ENCODE measurements at places on chromosomes 1 and 21. TPM values are rescaled to one million over a fixed set of nuclear protein-coding genes. Genes with fewer than 3 reads are reported as not detected.

GRCh38 chr1:53581476-53581875, 122.3 kb downstream of the DMRTB1 start:
- DNase-seq, result no peak

GRCh38 chr1:62391369-62391971, 45.4 kb upstream of the USP1 start:
- no peak for DNase-seq

DNA sequence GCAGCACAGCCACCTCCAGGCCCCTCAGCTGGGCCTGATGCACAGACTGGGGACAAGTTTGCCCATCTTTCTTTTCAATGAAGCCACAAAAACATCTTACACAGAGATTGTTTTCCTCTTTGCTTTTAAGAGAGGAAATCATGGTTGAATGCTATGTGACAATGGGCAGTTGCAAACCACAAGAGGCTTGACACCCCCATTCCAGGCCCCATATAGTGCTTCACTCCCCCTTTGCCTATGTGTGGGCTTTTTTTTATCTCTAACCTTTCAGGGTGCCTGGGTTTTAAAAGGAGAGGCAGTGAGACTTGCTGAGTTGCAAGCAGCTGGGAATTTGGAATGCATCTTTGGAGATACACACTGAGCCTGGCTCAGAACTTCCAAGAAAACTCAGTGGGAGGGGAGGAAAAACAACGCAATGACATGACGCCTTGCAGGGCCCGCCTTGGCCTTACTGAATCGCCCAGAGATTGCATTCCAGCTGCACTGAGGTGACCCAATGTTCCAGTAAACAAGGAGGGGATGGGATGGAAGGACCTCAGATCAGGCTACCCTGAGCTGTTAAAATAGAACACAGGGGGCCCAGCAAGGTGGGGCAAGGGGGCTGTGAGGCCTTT, 145.2 kb upstream of the ZNF648 start:
- DNase-seq, result no peak

Gene SOX13
- 61.7 TPM for total RNA-seq

DNA sequence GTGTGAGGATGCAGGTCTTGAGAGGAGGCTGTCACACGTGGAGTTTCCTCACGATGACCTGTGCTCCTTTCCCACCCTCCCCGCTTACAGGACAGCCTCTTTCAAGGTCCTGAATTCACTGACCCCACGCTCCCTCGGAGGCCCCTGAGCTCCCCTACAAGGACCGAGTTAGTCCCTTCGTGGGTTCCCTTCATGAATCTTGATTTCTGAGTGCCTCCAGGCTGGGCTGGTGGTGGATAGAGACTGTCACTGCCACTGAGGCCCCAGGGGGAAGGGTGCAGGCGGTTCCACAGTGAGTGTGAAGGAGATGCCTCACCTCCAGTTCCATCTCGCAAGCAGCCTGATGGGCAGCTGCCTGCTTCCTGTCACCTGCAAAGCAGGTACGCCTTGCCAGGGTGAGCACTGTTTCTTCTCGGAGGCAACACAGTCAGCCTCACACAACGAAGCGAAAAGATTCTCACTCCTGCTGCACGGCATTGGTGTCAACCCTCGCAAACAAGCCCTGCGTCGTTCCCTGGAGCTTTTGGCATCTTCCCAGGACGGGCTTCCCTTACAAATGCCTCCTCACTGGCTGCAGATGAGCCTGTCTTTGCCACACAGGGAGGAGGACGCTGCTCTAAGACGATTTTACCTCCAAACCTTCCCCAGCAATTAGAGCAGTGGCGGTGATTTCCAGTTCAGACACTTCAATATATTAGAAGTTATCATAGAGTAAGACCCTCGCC, 26.7 kb upstream of the PCP4 start:
- DNase-seq, result no peak

Gene ATAD3C
- 2.9 TPM for total RNA-seq

DNA sequence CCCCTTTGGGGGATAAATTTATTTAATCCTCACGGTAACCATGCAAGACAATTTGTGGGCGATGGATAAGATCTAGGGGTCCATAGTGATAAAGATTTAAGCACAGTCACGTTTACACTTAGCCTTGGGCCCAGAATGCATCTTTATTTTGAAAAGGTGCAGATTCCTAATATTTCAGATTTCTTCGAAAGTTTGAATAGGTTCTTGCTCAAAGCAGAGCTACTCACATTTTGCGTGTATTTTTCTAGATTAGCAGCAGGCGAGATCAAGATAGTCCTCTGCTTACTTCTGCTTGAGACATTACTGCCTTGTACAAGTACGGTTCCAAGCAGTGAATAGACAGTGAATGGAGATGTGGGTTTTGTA, 647 bp downstream of the TSEN15 start:
- DNase-seq, result no peak

- no peak for DNase-seq
Observed at GRCh38 chr1:26541431-26541815, 11.9 kb downstream of the RPS6KA1 start.

DNA sequence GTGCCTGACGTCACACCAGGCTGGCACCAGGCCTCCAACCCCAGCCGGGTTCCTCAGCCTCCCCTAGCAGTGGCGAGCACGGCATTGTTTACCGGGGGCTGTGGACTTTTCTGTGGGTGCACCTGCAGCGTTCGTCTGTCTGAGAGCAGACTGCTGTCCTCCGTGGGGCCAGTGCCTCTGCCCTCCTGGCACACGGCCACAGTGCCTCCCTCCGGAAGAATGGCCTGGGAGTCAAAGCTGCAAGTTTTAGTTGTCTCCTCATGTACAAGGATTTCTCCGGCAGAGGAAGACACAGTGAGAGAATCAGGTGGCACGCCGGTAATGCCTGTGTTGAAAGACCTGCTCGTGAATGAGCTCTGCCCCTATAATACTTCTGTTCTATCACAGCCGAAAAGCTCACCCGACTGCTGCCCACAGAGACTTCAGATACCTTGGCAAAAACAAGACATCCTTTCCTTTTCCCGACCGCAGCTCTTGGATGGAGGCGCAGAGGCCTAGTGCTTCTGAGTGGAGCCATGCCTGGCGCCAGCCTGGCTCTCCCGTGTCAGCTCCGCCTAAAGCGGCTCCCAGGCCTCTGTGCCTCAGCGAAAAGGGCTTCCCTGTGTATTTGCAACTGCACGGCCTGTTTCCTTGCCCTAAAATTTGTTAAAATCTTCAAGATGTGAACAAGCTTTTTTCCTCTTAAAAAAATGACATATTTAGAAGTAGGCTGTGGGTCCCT, 71.4 kb downstream of the AGPAT3 start:
- DNase-seq, result no peak

- peak; percentile 26 for DNase-seq
Observed at GRCh38 chr1:41540886-41541591, 56.6 kb upstream of the EDN2 start.

Gene TMPRSS2
- 1.3 TPM for total RNA-seq

Gene SPRR2F
- total RNA-seq, result 54.4 TPM

Gene CD1D
- total RNA-seq, result 2.2 TPM
